MM.1S (cell line): ENCODE measurements at places on chromosomes 6 and 20.

GRCh38 chr20:21338291-21338690 lies 35.2 kb downstream of the XRN2 start:
- DNase-seq: no peak

GRCh38 chr20:53174454-53174853 lies 202.3 kb downstream of the TSHZ2 start:
- no peak for DNase-seq

- no peak for DNase-seq
These were observed 87.7 kb downstream of the IYD start for GRCh38 chr6:150456466-150456865.

DNA sequence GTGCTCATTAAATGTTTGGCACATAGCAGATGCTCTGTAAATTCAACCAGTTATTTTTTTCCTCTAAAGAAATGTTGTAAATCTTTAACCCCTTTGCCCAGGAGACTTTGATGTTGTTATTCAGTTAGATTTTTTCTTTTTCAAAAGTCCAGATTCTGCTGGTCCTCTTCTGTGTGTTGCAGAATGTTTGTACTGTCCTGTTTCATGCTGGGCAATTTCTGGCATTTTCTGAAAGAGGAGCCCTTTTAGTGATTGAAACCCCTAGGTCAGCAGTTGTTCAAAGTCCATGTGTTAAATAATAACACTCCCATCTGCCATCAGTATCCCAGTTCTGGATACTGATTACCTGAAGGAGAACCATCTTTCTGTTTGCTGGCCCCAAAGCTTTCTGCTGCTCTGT lies 1.3 kb upstream of the SLC17A1 start:
- no peak for DNase-seq

DNA sequence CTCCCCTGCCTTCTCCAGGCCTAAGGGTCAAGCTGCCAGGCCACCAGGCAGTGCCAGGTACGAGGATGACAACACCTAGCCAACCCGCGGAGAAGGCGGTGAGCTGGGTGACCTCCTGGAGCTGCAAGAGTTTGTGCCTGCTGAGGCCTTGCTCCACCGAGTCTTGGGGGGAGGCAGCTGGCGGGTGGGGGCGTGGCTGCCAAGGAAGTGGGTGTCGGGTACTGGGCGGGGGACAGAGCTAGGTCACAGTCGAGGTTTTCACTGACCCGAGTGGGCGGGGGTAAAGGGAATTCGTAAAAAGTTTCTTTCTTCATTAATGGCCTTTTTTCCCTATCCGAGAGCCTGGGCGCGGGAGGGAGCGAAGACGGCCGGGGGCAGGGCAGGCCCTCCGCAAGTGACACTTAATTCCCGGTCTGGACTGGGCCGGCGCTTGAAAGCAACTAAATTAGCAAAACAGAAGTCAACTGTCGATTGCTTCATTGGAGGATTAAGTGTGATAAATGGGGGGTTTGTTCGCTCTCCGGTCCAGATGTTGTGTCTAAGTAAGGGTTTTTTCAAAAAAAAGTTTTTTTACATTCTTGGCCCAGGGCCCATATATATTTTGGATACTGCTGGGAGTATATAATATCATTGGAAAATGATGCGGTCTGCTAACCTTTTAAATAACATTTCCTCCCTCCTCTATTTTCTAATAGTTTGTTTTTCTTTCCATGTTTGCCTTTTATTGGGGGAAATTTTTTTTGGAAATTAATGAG lies 43.1 kb upstream of the FOXP4 start:
- DNase-seq: no peak

- DNase-seq: no peak
These were observed 186.3 kb downstream of the PLCB4 start for GRCh38 chr20:9255171-9255570.

DNA sequence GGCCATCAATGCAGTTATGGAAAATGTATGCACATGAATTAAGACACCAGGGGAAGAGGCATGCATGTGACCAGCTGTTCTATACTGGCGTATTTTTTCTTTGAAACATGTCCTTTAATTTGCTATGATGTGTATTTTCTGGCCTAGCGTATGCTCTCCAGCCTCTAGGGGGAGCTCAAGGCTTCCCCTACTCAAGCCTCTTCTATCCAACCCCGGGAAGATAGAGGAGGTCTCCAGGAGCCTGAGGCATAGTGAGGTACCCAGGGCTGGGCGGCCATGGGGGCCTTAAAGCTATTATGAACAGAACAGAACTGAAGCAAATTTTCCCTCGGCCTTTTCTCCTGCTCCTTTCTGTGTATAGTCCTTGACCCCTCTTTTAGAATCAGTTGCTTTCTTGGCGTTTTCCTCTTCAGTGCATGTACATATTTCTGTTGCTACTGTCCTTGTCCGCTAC lies 528.9 kb downstream of the MAFB start:
- peak; percentile 56 for DNase-seq

DNA sequence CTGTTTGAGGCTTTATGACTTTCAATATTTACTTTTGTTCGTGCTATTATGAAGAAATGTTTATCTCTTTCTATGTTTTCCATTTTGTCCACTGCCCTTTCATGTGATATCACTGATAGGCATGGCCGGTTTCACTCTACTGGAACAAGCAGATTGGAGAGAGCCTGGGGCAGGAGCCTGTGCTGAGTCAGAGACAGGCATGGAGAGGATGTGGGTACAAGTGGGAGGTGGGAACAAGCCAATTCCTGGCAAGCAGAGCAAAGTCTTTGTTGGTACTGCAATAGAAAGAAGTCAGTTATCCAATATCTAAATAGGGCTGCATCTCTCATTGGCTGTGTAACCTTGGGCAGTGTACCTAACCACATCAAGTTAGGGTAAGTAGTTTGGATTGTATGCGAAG lies 545.6 kb upstream of the MAP3K7 start:
- no peak for DNase-seq

DNA sequence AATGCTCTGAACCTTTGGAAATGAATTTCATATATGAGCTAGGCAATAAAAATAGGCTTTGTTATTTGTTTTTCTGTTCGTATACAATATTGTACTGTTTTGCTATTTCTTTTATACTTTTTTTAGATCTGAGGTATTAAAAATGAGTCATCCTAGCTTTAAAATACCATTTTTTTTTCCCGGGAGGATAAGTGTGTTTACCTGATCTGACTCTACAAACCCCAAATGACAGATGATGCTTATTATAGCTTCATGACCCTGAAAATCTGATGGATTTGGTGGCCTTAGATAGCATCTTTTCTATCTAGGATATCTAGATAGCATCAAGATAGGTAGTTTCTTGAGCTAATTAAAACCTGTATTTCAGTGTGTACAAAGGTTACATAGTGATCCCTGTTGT lies 206.4 kb downstream of the DTNBP1 start:
- no peak for DNase-seq

DNA sequence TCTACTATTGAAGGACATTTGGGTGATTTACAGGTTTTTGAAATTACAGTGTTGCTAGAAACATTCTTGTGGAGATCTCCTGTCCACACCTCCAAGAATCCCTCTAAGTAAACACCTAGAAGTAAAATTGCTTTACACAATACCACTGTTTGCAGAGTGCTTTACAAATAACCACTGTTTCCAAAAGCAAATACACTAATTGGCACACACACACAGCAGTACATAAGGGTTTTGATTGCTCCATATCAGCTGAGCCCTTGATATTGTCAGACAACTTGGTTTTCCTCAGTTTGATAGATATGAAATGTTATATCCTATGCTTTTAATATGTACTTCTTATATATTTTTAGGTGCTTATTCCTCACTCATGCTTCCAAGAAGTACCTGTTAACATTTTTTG lies 6.3 kb downstream of the HMGN4 start:
- no peak for DNase-seq

DNA sequence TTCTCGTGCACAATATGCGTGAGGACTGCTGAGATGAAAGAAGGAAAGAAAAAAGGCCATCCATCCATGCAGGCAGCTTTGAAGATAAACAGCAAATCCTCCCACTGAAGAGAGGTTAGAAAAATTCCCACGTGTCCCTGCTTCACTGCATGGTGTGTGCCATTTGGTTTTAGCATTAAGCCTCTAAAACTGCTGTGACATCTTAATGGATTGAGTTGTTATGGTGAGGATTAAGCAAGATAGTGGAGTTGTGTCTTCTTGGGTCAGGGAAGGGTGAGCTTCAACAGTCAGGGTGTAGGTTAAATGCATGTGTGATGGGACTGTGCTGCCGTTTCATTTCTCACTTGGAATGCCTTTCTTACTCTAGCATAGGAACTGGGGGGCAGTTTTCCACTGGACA lies 50.5 kb downstream of the ZNF831 start:
- no peak for DNase-seq

- peak; percentile 45 for DNase-seq
These were observed 26.0 kb downstream of the TOX2 start for GRCh38 chr20:43940518-43941225.

GRCh38 chr20:17282501-17282900 lies 55.7 kb downstream of the PCSK2 start:
- DNase-seq: no peak

DNA sequence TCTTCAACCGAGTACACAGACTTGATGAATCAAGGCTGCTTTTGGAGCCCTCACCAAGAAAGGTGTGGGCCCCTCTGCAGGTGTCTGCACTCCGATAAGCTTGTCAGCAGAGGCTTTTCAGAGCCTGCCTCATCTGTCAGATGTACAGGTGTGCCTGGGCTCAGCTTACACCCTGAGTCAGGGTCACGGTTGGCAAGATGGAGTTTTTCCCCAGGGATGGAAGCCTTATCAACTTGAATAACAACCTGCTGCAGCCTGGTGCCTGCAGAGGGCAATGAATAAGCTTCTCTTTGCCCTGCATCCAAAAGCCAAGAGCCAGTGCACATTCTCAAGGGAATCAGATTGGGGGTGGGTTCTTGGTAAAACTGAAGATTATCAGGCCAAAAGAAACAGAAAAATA lies 427.1 kb downstream of the CD83 start:
- DNase-seq: no peak

DNA sequence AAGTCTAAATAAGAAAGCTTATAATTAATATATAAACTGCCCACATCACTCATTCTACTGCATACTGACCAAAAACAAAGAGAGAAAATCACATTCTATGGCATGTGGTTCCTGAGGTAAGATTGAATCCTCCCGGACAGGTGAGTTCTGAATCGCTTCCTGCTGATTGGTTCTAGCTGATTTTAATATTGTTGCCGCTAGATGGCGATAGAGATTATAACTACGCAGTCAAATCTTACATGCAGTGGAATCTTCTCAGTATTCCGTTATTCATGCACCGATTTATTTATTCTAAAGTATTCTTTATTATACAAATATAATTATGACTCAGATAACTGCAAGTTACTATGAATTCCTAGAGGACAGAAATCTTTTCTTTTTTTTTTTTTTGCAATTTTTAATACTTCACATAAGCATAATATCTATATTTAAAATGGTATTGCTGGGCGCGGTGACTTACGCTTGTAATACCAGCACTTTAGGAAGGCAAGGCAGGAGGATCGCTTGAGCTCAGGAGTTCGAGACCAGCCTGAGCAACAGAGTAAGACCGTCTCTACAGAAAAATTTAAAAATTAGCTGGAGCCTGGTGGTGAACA lies 24.2 kb upstream of the TMX4 start:
- DNase-seq: peak; percentile 71

GRCh38 chr6:20351534-20351933 lies 50.1 kb upstream of the E2F3 start:
- DNase-seq: no peak

DNA sequence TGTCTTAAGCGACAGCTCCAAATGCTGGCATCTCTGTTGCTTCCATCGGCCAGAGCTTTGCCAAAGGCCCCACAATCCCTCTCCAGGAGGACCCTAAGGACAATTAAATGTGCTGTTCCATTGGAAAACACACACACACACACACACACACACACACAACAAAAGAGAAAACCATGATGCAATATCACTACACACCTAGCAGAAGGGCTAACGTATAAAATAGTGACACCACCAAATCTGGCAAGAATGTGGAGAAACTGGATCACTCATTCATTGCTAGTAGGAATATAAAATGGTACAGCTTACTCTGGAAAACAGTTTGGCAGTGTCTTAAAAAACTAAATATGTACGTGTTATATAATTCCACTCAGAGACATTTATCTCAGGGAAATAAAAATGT lies 13.0 kb upstream of the TMEM14A start:
- DNase-seq: no peak

DNA sequence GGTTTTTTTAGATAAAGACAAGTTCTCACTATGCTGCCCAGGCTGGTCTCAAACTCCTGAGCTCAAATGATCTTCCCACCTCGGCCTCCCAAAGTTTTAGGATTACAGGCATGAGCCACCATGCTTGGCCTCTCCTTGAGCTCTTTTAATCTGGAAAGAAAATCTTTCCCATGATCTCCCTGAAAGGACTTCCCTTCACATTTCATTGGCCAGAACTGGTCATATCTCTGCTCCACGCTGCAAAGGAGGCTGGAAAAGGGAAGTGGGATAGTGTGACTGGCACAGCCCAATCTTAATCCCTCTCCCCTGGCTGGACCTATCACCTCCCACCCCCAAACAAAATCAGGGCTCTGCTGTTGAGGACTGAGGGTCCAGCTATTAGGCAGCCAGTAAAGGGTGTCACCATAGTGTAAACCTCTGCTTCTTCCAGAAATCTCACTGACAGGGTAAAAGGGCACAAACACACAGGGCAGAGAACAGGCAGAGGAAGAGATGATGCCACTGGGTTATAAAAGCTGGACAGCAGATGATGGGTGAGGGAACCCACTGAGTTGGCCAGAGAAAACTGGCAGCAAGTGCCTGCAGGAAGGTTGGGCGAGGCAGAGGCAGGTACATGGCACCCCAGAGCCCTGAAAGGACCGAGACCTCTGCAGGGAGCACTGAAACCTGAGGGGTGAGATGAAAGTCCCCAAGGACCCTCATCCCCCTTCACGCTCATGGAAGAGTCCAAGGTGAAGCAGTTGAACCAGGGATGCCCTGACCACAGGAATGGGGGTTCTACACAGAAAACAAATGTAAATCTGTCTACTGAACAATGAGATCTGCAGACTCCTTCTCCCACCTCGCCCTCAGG lies 83.1 kb upstream of the PTPN1 start:
- no peak for DNase-seq

- DNase-seq: no peak
These were observed 64.5 kb downstream of the EYA2 start for GRCh38 chr20:46959081-46959692.

- DNase-seq: no peak
These were observed 31.2 kb downstream of the NUS1 start for GRCh38 chr6:117706504-117706903.
